ENCODE measurements at places on chromosomes 11 and 22. TPM values are rescaled to one million over a fixed set of nuclear protein-coding genes. Genes with fewer than 3 reads are reported as not detected.

GRCh38 chr11:6387811-6388599 is 2.3 kb upstream of the SMPD1 start:
- no peak for DNase-seq

GRCh38 chr11:69912161-69912910 is 93.1 kb upstream of the FGF3 start:
- peak; percentile 45 for DNase-seq

- DNase-seq, result no peak
Observed at GRCh38 chr11:126346586-126346940, 8.9 kb upstream of the ST3GAL4 start.

GRCh38 chr11:45967506-45967905 is 45.0 kb downstream of the LARGE2 start:
- no peak for DNase-seq

GRCh38 chr11:1410366-1411291 is 20.9 kb downstream of the BRSK2 start:
- DNase-seq, result no peak

GRCh38 chr11:118241764-118242098 is 10.4 kb downstream of the MPZL3 start:
- DNase-seq, result no peak

GRCh38 chr11:102836290-102836875 is 7.0 kb downstream of the MMP3 start:
- no peak for DNase-seq

DNA sequence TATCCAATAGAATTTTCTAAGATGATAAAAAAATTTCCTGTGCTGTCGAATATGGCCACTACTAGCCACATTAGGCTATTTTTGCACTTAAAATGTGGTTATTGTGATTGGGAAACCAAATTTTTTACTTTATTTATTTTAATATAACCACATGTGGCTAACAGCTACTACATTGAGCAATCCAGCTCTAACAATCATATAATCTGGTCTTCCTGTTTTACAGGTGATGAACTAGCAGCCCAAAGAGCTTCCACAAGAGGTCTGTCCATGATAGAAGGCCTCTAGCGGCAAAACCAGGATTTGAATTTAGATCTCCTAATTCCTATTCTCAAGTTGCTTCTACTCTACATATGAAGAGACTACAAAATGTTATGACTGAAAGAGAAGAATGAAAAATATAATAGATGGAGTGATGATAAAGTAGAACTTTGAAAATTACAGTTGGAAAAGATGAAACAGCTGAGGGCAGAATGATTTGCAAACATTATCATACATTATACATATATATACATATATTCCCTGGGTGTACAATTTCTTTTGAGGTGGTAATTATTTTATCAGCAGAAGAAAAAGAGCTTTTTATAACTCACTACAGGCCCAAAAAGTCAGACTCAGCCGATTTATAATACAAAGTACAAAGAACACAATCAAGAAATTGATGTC is 363.5 kb upstream of the PITPNB start:
- no peak for DNase-seq

DNA sequence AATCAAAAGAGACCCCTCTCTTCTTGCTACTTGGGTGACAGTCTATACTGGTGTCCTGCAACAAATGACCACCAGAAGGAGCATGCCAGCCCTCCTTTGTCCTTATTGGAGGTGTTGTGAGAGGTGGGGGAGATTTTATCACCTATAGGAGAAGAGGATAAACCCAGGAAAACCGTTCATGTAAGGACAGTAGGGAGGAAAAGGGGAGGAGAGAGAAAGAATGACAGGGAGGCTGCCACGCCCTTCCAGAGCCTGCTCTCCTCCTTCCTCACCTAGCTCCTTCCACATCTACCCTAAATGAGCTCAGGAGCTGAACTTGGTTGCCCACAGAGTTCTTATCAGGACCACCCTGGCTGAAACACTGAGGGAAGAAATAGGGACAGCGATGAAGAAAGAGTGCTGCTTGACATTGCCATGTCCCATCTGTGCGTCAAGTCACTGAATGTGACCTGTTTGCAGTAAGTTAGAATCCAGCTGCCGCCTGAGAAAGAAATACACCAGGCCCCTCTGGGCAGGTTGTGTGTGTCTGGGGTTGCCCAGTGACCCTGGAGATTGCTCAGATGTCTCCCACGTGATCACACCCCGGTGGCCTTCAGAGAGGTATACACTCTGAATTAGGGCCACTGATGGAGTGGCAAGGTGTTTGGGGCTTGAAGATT is 40.4 kb upstream of the ETS1 start:
- DNase-seq, result peak; percentile 66

- DNase-seq, result no peak
Observed at GRCh38 chr11:70517988-70518907, 119.9 kb downstream of the CTTN start.

DNA sequence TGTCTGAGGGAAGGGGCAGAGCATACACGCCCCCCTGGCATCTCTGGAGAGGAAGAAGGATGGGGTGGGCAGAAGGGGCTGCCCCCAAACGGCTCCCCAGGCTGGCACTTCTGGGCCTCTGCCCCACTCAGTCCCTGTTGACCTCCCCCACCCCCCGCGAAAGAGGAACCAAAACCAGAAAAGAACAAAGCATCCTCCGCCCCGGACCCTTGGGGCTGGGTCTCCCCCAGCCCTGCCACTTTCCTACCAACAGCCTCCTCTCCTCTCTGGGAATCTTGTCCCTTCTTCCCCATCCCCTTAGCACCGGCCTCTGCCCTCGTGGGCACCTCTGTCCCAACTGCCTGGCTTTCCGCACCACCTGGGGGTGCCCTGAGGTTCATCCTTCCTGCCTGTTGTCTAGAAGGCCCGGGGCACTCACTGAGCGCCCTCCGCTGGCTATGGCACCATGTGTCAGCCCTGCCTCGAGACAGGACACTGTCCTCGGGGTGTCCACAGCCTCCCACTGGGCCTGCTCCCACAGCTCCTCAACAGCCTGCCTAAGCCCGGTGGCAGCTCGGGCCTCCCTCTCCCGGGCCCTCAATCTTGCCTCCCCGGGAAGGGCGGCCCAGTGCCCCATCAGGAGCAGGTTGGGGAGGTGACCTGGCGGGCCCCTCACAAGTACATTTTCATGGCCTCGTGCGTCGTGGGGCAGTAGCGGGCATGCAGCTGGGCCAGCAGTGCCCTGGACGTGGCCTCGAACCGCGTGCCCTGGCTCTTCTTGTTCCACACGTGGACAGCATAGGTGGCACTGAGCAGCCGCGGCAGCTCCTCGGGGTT is 28.2 kb downstream of the A4GALT start:
- DNase-seq, result peak; percentile 69

DNA sequence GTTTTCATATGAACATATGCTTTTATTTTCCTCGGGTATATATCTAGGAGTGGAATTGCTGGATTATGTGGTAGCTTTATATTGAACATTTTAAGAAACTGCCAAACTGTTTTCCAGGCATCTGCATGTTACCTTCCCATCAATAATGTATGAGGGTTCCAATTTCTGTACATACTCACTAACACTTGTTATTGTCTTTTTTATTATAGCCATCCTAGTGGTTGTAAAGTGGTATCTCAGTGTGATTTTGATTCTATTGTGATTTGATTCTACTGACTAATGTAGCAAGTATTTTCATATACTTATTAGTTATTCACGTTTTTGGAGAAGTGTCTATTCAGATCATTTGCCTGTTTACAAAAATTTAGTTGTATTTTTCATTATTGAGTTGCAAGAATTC is 2.0 kb downstream of the ANO5 start:
- no peak for DNase-seq

- no peak for DNase-seq
Observed at GRCh38 chr11:13772223-13773046, 104.0 kb downstream of the FAR1 start.

- DNase-seq, result peak; percentile 85
Observed at GRCh38 chr22:33209930-33210784, 152.0 kb upstream of the SYN3 start.

DNA sequence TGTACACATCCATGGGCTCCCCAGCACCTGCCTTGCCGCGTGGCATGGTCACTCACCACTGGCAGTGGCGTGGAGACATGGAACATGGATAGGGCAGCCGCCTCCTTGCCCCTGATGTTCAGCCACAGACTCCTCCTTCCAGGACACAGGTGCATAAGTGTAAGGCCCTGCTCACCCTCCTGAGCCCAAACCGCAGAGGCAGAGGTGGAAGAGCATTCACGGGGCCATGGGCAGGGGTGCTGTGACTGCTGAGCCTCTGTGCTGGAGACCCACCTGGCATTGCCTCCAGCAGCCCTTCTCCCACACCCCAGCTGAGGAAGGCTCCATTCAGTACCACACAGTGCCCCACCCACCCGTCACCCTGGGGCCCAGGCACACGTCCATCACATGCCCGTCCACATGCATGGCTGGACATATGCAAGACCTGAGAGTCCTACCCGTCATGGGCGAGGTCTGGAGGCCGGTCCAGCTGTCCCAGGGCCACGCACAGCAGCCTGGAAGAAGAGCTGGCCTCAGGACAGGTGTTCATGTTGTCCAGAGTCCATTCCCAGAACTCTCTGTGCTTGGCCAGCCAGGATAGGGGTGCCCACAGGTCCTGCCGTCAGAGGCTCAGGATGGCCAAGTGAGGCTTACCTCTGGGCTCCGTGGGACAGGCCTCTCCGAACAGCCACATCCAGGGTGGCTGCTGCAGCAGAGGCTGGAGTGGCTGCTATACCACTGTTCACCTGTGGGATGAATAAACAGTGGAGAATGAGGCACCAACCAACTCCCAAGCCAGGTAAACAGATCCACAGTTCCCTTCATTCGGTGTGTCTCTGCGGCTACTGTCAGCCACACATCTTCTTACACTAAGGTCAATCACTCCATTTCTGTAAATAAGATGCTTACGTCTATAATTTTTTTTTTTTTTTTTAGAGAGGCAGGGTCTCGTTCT is 1.7 kb upstream of the TUBGCP6 start:
- no peak for DNase-seq

- no peak for DNase-seq
Observed at GRCh38 chr11:4559527-4560440, 14.8 kb downstream of the OR52M1 start.

DNA sequence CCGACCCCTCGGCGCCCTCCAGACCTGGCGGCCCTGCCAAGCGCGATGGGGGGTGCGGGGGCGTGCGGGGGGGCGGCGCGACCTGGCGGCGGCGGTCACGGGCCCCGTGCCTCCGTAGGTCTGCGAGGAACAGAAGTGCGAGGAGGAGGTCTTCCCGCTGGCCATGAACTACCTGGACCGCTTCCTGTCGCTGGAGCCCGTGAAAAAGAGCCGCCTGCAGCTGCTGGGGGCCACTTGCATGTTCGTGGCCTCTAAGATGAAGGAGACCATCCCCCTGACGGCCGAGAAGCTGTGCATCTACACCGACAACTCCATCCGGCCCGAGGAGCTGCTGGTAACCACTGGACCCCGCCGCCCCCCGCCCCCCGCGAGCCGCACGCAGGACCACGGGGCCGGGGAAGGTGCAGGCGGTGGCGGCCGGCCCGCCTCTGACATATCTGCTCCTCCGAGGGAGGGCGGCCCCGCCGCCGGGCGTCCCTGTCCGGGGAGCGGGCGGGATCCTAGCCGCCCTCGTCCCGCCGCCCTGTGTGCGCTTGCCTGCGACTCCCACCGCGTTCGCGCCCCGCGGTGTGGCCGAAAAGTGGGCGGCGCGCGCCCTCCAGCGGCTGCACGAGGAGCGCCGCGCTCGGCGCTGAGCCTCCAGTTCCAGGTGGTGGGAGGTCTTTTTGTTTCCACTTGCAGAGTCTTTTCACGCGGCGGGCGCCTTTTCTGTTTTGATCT is 2.1 kb downstream of the CCND1 start:
- peak; percentile 91 for DNase-seq

- DNase-seq, result no peak
Observed at GRCh38 chr22:20622650-20623339, 115.4 kb downstream of the MED15 start.

GRCh38 chr11:120346233-120346632 is 10.0 kb downstream of the ARHGEF12 start:
- DNase-seq, result no peak

DNA sequence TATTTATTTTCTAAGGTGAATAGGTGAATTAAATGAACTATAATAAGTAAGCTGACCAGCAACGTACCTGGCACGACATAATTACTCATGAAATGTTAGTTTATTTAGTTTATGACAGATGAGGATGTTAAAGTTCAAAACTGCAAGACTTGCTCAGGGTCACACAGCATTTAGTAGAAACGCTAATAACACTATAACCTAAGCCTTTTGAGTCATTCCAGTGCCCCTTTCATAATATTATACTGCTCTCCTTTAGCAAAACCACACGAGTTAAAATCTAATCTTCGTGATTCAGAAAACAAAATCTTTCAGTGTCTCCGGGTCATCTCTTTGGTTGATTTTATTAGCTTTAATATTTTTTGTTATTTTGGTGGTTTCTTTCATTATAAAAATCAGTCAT is 39.6 kb downstream of the BTBD10 start:
- no peak for DNase-seq

- DNase-seq, result no peak
Observed at GRCh38 chr11:69076129-69076791, 27.5 kb downstream of the TPCN2 start.

DNA sequence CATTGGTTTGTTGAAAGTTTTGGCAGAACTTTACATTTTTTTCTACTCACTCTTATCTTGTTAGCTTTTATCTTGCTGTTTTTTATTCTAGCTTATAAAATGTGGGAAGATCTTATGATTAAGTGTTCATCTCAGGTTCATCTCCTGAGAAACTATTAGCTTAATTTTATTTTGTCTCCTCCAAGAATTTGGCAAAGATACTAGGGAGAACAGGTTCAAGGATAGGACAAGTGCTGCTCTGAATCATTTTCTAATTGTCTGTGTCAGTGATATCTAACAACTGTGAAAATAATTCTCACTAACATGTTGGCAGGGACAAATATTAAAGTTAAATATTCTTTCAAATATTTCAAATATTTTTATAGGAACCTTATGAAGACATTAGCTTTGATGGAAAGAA is 38.2 kb upstream of the FSHB start:
- DNase-seq, result no peak

The LAYN gene
- total RNA-seq, result 0.72 TPM

The TBX1 gene
- not detected for total RNA-seq

The OR8D4 gene
- total RNA-seq, result 0.11 TPM

The SMTN gene
- total RNA-seq, result 35.8 TPM

The ANKRD13D gene
- 58.6 TPM for total RNA-seq

The SULT4A1 gene
- 14.2 TPM for total RNA-seq

The MUC6 gene
- total RNA-seq, result 0.20 TPM

The IL17RA gene
- total RNA-seq, result 16.0 TPM

The TOP3B gene
- 71.9 TPM for total RNA-seq

The IFITM10 gene
- total RNA-seq, result 1.0 TPM

The CRYBB2 gene
- not detected for total RNA-seq
